ENCODE measurements at places on chromosomes 7 and 10.
A peak's percentile ranks its signal among the peaks of the same experiment; 100 is the strongest.

- DNase-seq, result no peak
These were observed 369.7 kb downstream of the PLXNA4 start for GRCh38 chr7:132206594-132206993.

DNA sequence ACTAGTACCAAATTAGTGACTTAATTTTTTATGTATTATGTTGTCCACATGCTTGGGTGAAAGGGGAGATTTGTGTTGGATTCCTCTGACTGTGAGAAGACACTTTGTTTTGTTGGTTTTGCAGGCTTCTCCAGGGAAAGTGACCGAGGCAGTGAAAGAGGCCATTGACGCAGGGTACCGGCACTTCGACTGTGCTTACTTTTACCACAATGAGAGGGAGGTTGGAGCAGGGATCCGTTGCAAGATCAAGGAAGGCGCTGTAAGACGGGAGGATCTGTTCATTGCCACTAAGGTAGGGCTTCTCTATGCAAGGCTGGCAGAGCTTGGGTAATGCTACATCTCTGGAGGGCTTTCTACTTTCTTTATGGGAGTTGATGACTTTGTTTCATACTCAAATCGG lies 4.5 kb downstream of the AKR1E2 start:
- DNase-seq, result no peak

GRCh38 chr7:46208635-46209525 lies 287.8 kb upstream of the IGFBP3 start:
- DNase-seq, result no peak

DNA sequence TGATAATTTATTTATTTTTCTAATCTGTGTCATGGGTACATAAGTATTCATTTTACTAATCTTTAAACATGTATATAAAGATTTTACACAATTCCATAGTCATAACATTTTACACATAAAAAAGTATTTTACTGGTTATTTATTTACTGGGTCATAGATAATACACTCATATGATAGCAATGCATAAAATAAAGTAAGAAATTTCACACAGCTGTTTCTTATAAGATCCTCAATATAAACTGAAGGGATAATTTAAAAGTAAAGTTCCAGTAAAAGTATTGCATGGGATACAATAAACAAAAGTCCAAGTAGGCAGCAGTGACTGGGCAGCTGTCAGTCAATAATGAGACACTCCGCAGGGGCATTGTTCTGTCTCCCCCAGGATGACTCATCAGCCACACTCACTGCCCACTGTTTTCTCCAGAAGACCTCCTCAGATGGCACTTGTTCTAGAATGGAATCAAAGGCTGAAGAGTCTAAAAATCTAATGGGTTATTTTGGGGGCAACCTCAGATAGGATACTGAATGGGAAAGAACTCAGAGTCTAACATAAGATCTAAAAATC lies 32.7 kb downstream of the DPY19L1 start:
- no peak for DNase-seq

DNA sequence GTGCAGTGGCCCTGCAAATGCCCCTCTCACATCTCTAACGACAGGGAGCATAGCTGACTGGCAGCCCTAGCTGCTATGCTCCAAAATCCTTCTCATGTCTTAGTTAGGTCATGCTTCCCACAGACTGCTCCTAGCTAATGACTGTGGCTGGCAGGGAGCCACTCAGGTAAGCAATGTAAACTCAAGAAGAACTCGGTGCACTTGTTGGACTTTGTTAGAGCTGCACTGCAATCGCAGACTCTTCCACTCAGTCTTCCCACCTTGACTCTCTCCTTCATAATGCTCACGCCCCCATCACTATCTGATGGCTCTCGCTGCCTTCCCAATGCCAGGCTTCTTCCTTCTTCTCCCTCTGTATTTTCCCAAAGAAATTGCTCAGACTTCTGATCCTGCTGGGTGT lies 24.0 kb downstream of the OR9A2 start:
- no peak for DNase-seq

- DNase-seq, result no peak
These were observed 30.1 kb downstream of the KLF6 start for GRCh38 chr10:3754727-3755439.

DNA sequence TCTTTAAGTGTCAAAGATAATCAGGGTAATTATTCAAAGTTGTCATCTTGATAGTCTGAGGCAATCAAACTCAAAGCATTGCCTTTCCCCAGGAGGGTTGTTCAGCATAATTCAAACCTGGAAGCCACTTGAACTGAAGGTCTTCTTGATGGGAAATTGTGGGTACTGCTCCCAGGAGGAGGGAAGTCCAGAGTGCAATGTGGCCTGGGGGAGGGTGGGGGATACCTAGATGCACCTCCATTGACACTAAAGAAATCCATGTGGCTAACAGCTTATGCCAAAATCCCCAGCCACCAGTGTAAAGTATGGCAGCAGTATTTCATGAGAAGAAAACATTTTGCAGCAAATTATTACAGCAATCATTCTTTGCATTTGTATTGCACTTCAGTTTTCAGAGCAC lies 114.9 kb downstream of the STRA8 start:
- DNase-seq, result no peak

DNA sequence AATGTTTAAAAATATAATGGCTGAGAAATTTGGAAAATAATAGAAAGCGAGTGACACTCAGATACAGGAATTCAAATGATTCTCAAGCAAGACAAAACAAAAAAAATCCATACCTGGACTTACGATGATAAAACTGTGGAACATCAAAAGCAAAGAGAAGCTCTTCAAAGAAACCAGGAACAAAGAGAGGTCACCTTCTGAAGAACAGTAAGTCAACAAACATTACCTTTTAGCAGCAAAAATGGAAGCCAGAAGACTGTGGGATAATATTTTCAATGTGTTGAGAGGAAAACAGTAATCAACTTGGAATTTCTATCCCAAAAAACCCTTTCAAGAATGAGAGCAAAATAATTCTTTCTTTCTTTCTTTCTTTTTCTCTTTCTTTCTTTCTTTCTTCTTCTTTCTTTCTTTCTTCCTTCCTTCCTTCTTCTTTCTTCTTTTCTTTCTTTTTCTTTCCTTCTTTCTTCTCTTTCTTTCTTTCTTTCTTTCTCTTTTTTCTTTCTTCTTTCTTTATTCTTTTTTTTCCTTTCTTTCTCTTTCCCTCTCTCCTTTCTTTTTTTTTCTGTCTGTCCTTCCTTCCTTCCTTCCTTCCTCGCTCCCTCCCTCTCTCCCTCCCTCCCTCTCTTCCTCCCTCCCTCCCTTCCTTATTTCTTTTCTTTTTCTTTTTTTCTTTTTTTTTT lies 1.8 kb upstream of the CPA5 start:
- DNase-seq, result no peak

GRCh38 chr10:95319239-95319638 lies 28.4 kb upstream of the PDLIM1 start:
- no peak for DNase-seq

GRCh38 chr7:12210179-12211053 lies 678 bp upstream of the TMEM106B start:
- no peak for DNase-seq

- peak; percentile 22 for DNase-seq
These were observed 229.0 kb downstream of the STK31 start for GRCh38 chr7:23938937-23939552.

GRCh38 chr10:128047991-128048818 lies 78.0 kb downstream of the MKI67 start:
- peak; percentile 69 for DNase-seq

- no peak for DNase-seq
These were observed 157.1 kb upstream of the PRKCQ start for GRCh38 chr10:6737080-6737641.

DNA sequence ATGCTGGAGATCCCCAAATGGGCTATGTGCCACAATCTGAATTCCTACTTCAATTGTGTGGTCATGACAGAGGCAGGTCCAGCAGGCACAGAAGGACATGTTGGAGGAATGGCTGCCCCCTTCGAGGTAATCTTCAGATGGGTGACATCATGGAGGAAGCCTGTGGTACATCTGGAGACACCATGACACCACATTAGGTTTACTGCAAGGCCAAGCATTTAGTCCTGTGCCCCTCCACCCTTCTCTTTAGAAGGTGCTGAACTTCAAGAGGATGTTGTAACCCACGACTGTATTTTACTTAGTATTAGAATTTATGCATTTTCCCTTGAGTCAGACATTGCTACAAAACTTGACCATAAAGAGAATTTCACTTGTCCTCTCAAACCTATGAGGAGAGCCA lies 75.1 kb upstream of the DDC start:
- no peak for DNase-seq

GRCh38 chr10:100866010-100866409 lies 46.8 kb upstream of the SLF2 start:
- no peak for DNase-seq

- no peak for DNase-seq
These were observed 701.4 kb downstream of the PHTF2 start for GRCh38 chr7:78499971-78500370.

GRCh38 chr10:103968441-103969391 lies 1.8 kb downstream of the SLK start:
- DNase-seq, result no peak

DNA sequence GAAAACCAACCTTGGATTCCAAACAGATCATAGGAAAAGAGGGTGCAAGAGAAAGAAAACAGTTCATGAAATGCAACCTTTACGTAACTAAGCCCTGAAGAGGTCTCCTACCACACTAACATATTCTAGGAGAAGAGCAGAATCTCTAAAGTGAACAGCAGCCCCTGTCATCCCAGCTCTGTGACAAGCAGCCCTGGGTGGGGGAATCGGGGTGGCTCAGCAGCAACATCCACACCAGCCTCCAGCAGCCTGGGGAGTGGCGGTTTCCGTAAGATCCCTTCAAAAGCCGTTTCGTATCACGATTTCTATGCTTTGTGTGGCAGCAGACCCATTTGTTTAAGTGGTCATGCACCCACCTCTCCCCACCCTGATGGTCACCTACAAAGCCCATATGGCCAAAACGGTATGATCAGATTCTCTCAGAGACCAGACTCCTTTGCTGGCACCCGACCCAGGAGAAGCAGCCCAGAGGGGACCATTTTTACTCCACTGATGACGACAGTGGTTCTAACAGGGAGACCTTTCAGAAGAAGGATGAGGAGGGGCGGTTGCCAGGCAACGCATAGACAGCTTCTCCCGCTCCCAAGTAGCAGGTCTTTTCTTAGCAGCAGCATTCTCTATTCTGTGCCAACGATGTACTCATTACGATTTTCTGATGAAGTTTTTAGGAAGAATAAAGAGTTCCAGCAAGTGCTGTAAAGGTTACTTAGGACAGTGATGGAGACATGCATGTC lies 300.6 kb downstream of the DNAJB6 start:
- no peak for DNase-seq

DNA sequence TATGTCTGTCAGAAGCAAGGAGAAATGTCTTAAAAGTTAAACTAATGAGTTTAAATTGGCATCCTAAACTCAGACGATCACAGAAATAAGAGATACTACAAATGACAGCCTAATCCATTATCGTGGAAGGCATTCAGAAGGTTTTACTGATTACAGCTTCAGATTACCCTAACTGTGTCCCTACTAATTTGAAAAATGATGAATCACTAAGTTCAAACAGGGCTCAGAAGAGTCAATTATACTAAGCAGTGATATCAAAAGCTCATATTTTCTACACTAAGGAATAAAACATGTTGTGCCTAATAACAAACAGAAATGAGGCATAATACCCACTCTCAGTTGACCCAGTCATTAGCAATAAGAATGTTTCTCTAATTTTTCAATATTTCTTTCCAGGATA lies 152.0 kb upstream of the NRBF2 start:
- no peak for DNase-seq

GRCh38 chr10:80487791-80488538 lies 33.9 kb downstream of the TSPAN14 start:
- peak; percentile 74 for DNase-seq

DNA sequence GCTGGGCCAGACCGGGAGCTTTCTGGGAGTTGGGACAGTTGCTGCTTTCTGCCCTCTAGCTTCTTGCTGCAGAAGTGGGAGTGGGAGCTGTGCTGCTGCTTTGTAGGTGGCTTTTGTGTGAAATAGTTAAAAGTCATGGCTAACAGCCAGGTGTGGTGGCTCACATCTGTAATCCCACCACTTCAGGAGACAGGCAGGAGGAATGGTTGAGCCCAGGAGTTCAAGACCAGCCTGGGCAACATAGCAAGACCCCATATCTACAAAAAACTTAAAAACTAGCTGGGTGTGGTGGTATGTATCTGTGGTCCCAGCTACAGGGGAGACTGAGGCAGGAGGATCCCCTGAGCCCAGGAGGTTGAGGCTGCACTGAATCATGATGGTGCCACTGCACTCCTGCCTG lies 13.7 kb downstream of the TACR2 start:
- no peak for DNase-seq

DNA sequence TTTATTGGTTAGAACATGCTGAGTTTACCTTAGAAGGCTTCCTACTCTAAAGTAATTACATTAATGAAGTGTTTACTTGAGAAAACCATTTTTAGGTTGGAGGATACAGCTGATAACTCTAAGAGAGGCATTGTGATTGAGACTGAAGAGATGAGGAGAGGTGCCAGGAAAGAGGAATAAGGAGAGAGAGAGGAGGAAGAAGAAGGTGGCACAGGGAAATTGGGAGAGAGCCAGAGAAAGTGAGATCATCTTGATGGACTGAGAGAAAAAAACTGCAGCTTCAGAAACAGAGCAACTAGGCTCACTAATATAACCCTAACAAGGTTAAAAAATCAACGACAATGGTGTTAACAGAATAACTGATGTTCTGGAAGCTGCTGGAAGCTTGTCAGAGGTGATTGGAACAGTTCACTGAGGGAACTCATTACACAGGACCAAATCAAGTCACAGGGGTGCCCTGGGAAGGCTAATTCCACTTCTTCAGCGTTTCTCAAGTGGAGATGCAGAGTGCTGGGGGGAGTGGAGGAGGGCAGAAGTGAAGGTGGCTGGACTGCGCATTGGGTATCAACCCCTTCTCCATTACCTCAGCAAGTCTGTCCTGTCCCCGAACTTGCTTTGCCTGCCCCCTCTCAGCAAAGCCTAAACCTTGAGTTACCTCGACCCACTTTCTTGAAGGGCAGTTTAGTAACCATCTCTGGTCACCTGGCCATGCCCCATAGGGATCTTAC lies 6.9 kb upstream of the SORBS1 start:
- DNase-seq, result no peak

DNA sequence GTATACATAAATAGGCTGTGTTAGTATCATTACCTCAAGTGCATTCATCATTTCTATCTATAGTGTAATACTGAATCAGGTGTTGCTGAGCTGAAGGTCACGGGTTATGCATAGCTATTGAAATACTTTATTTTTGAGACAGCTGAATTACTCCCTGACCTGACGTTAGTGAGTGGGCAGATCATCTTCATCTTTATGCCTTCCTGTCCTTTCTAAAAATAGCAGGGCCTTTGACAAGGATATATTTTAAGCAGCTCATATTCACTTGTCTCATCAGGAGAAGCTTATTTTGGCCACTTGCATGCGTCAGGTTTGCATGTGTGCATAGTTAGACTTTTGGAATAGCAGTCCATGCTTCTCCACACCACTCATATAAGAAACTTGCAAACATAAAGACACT lies 63.6 kb upstream of the DKK1 start:
- no peak for DNase-seq

Measured in activated CD4-positive, alpha-beta T cell treated with anti-CD3 and anti-CD28 coated beads, Interleukin-2, Interleukin-4, amounts not matched to agents 100 ng/mL and 50 ng/mL, durations not matched to agents 16 hours and 8 hours (primary cell).